Thoracic aorta (tissue), 2 donors: ENCODE measurements at places on chromosomes 5 and 9. TPM values are rescaled to one million over a fixed set of nuclear protein-coding genes. Genes with fewer than 3 reads are reported as not detected.
A peak's percentile ranks its signal among the peaks of the same experiment; 100 is the strongest.

OR1J2 gene
- total RNA-seq: not detected

DNA sequence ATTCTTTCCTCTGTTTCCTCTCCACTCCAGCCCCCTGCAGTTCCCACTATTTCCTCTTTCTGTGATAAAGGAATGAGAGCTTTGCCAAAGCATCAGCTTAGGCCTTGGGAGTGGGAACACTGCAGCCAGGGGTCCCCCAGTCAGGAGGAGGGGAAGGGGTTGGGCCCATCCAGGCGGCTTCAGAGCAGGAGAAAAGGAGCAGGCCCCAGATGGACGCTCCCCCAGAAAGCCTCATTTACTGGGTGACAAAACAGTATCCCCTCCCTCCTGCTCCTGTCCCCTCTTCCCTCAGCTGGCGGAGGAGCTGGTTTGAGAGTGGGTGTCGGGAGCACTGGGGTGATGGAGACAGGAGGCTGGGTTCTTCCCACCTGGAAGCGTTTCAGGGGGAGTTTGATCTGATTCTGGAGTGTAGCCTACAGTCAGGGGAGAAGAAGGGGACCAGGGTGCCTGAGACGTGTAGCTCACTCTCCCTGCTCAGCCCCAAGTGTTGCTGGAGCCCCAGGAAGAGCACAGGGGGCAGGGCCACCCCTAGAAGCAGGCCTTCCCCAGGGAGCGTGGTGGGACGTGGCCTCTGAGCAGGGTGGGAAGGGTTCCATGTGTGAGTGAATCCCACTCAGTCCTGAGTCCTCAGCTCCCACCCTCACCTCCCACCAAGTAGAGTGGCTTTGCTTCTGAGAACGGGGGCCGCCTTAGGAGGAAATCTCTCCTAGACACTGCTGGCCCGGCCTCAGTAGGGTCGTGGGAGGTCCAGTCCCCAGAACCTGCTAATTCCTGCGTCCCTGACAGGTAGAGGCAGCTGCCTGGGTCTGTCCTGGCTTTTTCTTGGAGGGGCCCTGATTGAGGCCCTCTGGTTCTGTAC is 173.1 kb downstream of the CACNA1B start:
- DNase-seq: no peak

DNA sequence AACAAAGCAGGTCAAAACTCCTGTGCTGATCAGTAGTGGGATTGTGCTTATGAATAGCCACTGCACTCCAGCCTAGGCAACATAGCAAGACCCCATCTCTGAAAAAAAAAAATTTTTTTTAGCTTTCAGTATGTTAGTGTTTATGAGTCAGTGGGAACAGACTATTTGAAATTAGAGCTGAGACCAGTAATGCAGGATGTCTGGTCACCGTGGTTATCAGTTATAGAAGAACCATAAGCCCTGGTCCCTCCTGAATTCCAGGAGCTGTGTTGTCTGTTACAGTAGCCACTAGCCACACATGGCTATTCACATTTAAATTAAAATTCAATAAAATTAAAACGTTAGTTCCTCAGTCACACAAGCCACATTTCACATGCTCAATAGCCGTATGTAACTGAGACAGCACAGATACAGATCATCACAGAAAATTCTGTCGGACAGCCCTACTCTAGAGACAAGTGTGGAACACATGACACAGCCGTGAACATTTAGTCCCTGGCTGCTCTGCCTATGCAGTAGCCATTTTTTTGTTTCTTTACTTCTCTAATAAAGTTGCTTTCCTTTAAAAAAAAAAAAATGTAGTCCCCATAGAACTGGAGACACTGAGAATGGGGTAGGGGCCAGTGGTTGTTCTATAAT is 96.1 kb upstream of the SAP30L start:
- DNase-seq: no peak

OTP gene
- total RNA-seq: not detected

DNA sequence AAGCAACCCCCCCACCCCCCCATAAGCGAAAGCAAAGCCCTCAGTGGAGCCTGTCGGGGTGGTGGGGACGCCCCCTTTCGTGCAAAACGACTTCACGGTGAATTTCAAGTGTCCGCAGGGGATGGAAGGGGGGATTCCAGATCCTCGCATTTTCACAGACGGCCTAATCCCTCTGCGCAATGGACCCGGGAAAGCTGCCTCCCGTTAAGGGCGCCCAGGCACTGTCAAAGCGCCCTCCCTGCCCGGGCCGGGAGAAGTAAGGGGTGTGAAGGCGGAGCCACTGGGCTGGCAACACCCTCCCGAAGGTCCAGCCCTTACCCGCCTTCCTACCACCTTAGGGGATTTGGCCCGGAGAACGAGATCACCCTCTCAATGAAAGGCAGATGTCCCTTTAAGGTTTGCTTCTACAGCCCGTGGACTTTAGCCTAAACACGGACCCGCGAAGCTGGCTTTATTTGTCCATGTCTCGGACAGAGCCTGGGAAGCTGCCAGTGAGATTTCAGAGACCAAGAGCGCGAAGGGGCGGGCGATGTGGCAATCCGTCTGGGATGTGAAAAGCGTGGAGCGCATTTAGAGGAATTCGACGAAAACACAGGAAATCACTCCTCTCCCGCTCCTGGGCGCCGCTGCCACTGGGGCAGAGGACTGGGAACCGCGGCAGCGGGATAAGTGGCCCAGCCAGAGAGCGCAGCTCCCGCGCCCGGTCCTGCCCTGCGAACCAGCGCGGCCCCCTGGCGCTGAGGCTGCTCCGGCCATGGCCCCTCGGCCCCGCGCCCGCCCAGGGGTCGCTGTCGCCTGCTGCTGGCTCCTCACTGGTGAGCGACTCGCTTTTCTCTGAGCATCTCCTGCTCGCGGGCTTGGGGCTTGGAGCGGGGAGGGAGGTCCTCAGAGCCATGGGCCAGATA is at the start of the genes ITGA1 and PELO:
ITGA1 (plus strand) TSS at position 317 of the 905 bp plus-strand sequence; CDS start at position 755, 438 bp downstream.
PELO (plus strand) TSS at position 317 of the 905 bp plus-strand sequence. CDS start 12,479 bp downstream, outside the sequence.
- DNase-seq: peak; percentile 65

FLT4 gene
- total RNA-seq: 4.8 TPM
